Activated gamma-delta T cell treated with Interleukin-2 at 50 U/mL for 16 hours (primary cell): ENCODE measurements at places on chromosomes 11 and 22.

DNA sequence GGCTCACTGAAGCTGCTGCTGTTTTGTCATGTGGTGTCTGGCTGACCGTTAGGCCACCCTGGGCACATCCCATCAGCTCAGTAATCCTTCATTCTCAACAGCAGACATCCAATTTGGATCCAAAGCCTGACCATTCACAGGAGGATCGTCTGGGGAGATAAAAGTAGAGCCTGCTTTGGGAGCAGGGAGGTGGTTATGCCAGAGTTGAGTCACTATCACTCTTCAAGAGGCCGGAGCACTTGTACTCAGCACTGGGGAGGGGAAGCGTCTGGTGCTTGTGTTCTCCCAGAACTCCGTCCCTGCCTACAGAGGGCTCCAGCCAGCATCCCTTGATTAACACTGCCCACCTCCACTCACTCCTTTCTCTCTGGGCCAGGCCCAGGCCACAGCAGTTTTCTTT is 382.6 kb downstream of the OPCML start:
- DNase-seq = no peak

DNA sequence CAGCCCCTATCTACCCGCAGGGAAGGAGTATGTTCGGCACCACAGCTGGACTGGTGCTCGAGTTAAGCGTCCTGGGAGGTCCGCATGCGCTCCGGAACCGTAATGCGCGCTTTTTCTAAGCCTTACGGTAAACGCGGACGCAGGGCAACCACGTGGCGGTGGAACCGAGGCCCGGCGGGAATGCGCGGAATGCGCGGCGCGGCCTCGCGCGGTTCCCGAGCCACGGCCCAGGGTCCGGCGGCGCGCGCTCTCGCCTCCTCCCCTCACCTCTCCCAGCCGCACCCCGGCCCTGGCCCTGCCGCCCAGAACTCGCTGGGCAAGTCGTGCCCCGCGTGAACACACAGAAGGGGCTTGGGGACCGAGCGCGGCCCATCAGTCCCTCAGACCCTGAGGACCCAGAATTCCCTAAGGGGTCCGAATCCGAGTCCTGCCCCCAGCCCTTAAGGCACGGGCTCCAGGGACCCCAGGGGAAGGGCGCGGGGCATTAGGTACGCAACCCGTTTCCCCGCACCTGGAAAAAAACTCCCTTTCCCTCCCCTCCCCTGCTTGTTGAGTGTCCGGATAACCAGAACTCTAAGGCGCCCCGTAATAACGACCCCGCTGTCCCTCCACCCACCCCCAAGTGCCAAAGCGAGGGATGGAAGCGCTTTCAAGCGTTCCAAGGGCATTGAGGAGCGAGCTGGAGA is 4.3 kb upstream of the CCND1 start:
- DNase-seq = no peak

DNA sequence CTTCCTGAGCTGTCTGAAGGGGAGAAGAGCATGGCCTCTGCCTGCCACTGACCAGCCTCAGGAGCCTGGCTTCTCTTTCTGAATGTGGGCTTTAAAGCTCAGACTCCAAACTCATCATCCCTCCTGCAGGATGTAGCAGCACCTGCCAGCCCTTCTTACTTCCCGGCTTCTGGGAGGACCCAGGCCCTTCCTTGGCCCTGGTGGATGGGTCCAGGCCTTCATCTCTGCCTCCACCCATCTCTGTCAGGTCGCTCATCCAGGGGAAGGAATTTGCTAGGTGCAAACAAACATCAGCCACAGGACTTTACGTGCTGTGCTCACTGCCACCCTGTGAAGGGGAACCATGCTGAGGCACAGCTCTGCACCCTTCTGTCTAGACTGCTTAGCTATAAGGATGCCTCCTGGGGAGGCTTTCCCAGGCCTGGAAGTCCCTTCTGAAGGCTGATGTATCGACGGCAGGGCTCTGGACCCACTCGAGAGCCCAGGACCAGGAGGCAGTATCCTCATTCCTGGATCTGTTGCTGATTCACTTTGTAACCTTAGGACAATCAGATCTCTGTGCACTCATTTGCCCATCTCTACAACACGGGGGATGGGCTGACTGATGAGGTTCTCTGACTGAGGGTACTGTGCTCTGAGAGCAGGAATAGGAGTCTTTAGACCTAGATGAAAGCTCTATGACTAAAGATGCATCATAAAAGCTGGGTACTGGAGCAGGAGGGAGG is 30.9 kb downstream of the USP35 start:
- no peak for DNase-seq

DNA sequence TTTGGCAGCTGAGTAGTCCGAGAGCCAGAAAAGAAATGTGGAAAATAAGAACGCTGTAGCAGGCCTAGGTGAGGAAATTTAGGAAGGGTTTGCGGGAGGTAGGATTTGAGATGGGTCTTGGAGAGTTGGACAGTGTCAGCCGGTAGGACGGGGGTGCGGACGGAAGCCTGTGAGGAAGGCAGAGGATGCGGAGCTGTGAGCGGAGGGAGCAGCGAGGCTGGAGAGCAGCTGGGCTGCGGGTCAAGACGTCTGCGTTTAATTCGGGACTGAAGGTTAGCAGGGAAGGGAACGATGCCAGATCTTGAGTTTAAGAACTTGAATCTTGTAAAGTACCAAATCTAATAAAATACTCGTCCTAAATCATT is 669 bp upstream of the TIGD3 start:
- DNase-seq = no peak

DNA sequence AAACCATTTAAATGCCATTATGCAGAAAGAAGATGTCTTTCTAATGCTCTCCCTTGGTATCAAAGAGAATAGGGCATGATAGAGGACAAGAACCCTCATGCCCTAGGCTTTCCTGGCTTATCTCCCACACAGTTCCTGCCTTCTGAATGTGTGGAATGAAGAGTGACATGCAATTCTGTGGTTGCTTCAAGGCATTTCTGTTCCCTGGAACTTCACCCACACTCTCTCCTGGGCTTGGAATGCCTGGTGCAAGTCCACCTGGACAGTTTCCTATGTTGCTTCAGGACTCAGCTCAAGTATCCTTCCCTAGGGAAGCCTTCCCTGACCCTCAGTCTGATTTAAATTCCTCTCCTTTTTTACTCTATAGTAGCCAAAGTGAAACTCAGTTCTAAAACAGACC is 53.8 kb upstream of the DRD2 start:
- DNase-seq = no peak

DNA sequence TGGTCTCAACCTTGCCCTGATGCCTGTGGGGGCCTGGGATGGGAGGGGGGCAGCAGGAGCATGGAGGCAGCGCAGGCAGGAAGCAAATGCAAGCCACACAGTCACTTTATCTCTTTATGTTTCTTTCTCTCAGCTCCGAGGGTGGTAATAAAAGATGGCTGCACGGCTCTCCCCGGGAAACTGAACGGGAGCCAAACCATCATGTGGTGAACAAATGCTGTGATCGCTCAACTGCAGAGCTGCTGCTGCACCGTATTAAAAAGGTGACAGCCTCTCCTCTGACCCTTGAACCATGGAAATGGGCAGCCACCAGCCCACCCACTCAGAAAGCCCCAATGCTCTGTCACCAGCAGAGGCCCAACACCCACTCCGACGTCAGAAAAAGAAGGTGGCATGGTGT is 110.0 kb downstream of the TIMP3 start:
- no peak for DNase-seq

DNA sequence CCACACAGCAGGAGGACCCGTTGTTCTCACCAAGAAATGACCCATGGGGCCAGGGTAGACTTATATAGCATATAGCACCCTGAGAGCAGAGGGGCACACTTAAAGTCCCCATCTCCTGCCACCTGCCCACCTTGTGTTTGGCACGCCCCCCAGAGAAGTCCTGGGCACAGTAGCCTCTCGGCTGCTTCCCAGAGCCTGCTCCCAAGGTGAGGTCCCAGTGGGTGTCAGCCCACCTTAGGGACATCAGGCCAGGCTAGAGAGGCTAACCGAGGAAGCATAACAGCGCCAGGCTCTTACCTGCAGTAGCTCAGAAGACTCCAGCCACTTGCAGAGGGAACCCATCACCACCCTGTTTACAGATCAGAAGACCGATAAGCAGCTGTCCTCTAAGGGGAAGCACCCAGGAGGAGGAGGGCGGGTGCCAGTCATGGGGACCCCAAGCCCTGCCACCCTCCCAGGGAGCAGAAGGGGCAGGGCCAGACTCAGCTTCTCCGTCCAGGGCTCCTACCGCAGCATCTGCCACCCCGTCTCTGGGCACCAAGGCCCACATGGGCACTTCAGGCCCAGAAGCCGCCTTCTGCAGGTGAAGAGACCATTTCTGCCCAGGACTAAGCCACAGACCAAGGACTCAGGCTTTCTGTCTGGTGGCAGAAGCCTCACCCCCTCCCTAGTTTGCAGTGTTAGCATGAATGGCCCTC is 34.9 kb upstream of the HMOX1 start:
- DNase-seq = no peak

DNA sequence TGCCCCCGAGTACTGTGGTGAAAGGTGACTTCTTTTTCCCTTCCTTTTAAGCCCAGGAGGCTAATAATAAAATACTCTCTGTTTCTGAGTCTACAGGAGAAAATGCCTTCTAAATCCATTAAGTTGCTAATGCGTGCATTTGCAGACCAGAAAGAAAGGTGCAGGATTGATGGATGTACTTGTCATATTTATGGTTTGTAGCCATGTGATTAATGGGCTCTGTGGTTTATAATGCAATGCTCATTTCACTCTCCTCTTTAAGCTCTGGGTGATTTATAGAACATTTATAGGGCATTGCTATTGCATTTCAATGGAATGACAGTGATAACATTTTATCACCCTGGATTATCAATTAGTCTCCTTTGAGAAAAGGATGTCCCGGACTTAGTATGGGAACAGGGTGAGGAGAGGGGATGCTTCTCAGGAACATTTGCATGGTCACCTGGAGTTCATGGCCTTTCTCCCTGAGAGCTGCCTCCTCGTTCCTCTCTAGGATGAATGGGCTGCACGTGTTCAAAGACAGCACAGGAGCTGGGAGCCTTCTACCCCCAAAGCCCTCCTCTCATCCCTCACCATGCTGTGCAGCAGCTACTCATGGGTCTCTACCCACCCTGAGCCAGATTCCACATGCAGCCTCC is 82.8 kb upstream of the HMGXB4 start:
- no peak for DNase-seq

DNA sequence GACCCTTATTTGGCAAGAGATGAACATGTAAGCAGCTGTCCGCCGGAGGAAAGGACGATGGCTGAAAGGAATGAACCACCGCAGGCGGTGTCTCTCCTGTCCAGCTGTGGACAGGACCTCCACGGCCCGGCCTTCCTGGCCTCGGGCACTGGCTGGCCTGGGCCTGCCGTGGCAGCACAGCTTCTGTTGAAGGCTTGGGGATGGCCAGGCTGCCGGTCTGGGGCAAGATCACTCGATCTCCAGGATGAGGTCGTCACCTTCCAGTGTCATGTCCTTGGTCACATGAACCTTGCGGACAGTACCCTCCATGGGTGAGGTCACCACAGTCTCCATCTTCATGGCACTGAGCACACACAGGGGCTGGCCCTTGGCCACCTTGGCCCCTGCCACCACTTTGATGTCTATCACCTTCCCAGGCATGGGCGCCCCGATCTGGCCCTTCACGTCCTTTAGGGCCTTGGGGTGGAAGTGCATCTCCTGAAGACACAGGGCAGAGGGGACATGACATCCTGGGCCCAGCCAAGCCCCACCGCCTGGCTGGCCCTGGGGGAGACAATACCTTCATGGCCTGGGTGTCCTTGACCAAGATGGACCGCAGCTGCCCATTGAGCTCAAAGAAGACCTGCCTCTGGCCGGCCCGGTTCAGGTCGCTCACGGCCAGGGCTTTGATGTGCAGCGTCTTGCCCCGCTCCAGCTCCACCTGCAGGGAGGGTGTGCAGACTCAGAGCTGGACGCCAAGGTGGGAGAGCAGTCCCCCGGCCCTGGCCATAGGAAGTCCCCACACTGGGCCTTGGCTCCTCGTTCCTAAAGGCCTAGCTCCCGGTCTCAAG is 5.6 kb downstream of the RCE1 start:
- no peak for DNase-seq

DNA sequence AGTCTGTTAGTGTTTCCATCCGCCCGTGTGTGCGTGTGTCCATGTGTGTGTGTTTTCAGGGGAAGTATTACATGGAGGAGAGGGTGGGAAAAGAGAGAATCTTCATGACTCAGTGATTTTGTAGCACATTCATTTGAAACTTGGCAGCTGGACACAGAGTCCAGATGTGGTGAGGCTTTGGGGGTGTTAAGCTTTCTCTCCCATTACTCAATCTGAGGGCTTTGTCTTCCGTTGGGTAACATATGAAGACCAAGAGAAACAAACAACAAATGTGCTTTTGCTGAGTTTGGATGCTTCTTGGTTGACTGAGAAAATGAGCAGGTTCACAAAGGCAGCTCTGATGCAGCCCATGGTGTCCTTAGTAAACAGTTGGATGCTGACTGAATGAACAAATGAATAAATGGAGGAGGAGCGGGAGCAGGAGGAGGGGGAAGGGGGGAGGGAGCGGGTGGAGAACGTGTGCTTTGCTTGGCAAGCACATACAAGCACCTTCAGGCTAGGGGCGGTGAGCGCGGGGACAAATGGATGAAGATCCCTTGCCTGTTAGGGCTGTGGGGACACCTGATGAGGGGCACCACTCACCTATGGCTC is 104.3 kb downstream of the ST3GAL4 start:
- no peak for DNase-seq

DNA sequence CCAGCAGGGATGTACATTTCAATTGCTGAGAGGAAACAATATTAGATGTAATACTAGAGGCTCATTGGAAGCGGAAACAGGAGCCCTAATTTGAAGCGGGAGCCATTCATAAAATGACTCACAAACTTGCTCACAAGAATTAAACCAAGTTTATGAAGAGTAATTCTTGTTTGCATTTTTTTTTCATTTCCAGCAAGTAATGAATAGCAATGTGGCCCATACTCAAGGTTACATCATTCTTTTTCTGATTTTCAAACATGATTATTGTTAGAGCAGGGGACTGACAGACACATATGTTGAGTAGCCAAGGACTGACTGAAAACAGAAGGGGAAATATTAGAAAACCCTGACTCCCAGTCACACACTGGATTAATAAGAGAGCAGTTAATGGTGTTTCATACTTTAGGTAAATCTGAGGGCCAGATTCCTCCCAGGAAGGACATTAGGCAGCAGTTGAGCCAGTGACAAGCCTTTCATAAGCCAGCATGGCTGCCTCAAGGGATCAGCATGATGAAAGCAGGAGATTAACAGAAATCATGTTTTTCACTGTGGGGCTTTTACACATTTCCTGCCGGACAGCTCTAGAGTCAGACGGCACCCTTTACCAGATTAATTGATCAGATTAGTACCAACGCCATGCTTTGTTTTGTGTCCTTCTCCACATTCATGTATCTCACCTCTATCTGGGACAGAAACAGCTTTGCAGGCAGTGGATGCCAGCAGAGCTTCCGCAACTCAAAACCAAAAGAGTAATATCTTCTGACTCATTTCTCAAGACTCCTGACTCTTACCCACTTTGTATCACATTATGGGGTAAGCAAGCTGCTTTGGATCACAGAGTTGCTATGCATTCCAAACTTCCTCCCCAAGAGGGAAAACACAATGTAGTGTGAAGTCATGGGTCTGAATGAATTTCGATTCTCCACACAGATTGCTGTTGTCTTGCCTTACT is 831.6 kb downstream of the KCNA4 start:
- no peak for DNase-seq

- no peak for DNase-seq
These were observed 11.1 kb downstream of the OR5A2 start for GRCh38 chr11:59415111-59415510.
